ENCODE measurements at places on chromosomes 12 and 14.

DNA sequence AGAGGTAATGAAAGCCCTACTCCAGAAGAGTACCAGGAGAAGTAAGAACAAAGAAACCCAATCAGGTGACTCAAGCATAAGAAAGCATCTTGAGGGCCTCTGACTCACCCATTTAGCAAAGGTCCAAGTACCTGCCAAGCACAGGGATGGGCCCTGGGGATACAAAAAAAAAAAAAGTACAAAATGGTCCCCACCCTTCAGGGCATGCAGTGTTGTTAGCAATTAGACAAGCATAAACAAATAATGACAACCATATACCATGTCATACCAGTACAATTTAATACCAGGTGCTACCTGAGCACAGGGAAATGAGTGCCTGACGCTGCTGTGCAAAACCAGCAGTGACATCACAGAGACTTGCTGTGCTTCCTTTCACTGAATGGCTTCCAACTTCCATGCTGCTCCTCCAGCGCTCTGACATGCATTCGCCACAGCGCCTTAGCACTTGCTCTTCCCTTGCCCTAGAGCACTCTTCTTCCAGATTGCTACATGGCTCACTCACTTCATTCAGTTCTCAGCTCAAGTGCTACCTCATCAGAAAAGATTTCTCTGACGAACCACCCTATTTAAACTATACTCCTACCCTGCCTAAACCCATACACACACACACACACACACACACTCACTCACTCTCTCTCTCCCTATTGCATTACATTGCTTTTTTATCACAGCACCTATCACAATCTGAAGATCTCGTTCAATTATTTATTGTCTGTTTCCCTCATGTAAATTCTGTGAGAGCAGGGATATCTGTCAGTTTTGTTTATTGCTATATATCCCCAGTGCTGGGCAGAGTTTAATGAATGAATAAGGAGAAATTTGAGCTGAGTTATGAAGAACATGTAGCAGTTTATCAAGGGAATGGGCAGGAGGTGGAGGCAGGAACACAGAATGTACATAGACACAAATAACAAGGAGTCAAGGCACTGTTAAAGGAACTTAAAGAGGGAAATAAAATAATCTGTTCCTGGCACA lies 12.9 kb upstream of the EPS8 start:
- no peak for DNase-seq

DNA sequence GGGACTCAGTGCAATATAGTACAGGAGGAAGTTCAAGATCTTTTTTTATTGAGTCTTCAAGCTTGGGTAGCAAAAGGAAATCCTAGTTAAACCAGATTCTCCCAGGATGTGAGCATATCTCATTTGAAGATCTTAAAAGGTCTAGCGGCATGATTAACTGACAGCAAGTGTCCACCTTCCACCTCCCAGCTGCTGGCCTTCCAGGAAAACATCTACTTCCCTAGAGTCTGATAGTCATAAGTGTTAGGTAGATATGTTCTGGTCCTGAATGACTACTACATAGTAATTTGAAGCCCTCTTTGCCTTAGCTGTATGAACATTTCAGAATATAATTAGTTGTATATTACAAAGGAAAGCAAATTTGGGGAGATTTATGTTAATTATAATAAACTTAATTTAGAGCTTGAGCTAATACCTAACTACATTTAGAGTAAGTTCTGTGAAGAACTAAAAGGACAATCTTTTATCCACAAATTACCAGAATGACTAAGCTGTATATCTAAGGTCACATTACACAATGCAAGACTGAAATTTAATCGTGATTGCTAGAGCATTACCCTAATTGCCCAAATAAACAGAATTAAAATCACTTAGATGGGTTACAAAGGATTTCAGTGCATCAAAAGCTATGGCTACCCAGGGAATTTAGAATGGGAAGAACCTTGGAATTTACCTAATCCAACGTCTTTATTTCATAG lies 9.9 kb downstream of the LGR5 start:
- DNase-seq = no peak

GRCh38 chr12:89863968-89864367 lies 155.3 kb upstream of the ATP2B1 start:
- no peak for DNase-seq

DNA sequence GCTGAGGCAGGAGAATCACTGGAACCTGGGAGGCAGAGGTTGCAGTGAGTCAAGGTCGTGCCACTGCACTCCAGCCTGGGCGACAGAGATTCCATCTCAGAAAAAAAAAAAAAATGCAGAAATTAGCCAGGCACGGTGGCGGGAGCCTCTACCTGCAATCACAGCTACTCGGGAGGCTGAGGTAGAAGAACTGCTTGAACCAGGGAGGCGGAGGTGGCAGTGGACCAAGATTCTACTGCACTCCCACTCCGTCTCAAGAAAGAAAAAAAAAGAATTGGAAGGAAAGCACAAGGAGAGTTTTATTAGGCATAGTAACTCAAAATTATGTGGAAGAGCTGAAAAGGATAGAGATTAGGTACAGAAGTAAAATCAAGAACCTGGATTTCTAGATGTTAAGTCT lies 20.8 kb upstream of the AMHR2 start:
- DNase-seq = no peak

DNA sequence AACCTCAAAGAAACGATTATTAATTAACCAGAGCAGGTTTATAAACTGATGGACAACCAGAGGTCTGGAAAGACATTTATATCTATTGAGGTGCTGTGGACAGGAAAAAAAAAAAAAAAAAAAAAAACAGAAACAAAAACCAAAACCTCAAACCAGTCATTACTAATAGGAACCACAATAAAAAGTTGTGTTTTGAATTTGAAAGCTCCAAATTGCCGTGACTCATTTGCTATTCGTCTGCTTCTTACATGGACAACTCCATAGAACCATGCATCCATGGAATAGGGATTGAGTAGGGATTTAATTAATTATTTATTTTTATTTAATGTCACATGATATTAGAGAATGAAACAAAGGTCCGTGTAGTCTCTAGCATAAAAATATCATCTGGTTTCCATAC lies 134.1 kb upstream of the SSTR1 start:
- peak; percentile 44 for DNase-seq

GRCh38 chr14:34548472-34548981 lies 9.0 kb upstream of the EAPP start:
- no peak for DNase-seq

DNA sequence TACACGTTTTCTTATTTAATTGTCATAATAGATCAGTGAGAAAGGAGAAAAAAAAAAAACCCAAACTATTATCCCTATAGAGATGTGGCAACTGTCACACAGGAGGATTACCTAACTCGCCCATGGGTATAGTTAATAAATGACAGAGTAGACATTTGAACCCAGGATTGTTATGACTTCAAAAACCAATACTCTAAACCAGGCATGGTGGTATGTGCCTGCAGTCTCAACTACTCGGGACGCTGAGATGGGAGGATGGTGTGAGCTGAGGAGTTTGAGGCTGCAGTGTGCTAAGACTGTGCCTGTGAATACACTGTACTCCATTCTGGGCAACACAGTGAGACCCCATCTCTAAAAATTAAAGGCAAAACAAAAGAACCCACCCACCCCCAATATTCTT lies 114.5 kb downstream of the DENND5B start:
- no peak for DNase-seq

DNA sequence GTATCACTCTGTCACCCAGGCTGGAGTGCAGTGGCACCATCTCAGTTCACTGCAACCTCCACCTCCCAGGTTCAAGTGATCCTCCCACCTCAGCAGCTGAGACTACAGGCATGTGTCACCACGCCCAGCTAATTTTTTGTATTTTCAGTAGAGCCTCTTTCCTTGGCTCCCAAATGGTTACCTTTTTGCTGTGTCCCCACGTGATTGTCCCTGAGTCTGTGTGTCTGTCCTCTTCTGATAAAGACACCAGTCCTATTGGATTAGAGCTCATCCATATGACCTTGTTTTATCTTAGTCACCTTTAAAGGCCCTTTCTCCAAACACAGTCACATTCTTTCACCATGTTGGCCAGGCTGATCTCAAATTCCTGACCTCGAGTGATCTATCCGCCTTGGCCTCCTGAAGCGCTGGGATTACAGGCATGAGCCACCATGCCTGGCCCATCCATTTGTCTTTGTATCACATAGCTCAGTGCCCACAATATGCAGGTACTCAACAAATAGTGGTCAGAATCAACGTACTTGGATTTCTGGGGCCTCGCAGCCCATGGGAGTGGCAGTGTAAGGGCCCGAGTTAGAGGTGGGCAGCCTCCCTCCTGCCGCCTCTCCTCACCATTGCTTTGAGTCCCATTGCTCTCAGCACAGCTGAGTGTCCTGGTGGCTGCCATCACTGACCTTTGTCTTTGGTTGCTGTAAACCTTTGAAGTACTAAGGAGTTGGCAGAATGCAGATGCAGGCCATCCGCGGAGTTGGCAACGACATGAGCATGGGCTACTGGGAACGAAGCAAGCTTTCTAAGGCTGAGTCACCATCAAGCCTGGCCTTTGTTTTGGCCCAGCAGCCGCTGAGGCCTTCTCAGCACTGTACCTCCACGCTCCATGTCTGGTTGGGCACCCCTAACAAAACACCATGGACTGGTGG lies 9.3 kb downstream of the TPCN1 start:
- no peak for DNase-seq

DNA sequence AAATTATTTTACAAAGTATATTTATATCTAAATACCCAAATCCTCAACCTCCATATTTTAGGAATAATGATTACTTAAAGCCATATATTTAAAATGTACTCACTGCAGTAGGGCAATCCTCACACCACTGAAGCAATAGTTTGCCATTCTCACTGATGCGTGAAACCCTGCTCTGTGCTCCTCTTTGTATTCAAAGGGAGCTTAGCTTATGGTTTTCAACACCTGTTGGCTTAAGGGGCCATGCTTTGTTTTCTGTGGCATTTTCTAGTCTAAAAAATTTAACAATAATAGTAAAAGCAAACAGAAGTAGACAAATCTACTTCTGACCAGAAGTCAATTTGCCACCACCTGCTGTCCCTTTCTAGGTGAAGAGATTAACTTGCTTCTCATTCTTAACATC lies 294.6 kb downstream of the FLRT2 start:
- no peak for DNase-seq

GRCh38 chr12:68236421-68237059 lies 10.9 kb upstream of the IL26 start:
- DNase-seq = no peak

DNA sequence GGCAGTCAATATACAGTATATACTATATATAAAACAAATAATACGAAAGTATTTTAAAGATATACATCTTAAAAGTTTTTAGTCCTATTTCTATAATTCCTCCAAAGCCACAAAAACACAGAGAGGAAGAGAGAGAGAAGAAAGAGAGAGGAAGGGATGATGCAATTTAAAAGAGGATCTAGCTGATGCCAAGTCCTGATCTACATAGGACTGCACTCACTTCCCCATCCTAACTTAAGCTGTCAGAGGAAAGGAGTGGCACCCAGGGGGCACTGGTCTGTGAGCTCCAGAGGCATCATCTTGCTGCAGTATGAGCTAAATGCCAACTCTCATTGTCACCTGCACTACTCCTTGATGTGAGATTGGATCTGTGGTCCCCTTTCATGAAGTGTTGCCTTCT lies 95.8 kb downstream of the C12orf42 start:
- no peak for DNase-seq

DNA sequence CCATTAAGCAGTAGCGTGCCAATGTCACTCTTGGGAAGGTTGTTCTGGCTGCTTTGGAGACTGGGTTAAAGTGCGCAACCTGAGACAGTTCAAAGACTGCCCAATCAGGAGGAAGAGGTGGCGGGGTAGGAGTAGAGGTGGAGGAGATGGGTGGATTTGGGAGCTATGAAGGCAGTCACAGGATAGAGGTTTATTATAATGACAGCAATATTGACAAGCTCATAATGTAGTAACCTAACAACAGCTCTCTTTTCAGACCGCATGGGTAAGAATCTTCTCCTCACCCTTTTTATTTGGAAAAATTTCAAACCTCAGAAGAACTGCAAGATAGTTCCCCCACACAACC lies 5.3 kb upstream of the PSMD9 start:
- no peak for DNase-seq

- DNase-seq = no peak
Measured at GRCh38 chr12:981961-982360, 9.1 kb upstream of the ERC1 start.

DNA sequence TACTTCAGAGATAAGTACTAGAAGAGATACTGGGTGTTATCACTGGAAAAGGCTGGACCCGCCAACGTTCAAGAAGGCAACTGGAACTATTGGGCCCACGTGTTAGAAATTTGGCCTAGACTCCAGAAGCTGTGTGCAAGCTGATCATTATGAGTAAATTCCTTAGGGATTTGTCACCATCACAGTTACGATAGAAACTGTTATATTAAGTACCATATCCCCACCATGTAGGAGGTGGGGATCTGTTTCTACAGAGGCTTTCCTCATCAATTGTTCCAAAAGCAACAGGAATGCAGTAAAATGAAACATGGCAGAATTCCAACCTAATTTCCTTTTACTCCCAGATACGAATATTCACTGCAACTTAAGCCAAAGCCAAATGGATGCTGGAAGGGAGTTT lies 170.7 kb downstream of the NOVA1 start:
- DNase-seq = peak; percentile 34

DNA sequence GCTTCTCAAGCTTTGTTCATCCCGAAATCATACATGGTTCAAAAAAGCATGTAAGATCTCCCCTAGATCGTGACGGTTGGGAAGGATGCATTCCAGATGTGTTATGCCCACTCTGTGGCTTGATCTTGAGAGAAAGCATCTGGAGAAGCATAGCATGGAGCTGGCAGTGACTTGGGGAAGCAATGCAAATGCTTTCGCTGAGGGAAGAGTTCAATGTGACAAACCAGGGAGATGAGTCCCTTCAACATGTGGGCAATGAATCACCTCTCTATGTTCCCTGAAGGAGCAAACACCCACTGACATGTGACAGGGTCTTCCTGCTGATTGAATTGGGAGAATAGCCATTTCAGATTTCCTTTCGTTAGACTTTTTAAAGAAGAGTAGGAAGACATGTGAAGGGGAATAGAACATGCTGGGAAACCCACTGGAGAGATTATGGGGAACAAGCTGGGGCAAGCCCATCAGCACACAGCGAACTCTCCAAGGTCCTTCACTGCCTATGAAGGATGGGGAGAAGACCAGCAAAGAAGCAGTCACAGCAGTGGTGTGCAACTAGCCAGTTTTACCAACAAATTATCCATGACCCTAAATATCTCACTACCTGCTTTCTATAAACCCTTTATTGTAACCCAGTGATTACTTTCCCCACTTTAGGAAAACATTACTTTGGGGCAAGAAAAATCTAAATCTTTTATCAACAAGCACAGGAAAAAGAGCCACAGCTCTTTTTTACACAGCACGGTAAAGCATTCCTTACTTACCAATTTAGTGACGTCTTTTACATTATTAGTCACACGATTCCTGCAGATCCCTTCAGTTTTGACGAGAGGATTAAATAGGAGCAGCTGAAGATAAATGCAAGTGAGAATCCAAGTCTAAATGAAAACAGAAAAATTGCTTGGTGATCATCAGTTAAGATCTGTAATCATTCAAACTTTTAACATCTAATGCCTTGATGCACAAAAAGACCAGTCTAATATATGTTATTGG lies 35.0 kb downstream of the KITLG start:
- DNase-seq = peak; percentile 74
